ENCODE measurements at places on chromosomes 5 and 9.

DNA sequence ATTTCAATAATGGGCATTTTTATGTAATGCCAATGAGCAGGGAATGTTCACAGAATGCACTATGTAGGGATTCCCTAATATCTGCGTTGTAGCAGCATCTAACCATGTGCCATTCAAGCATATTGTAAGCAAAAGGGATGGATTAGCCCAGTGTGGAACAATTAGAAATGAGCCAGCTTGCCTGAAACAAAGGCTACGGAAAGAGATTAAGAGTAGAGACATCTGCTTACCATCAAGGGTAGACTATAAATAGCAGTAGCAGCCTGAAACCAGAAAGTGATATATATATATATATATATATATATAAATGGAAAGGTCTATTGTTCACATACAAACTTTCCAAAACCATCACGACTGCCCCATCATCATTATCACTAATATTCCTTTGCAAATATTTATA is 31.9 kb upstream of the CEP120 start:
- DNase-seq: no peak

DNA sequence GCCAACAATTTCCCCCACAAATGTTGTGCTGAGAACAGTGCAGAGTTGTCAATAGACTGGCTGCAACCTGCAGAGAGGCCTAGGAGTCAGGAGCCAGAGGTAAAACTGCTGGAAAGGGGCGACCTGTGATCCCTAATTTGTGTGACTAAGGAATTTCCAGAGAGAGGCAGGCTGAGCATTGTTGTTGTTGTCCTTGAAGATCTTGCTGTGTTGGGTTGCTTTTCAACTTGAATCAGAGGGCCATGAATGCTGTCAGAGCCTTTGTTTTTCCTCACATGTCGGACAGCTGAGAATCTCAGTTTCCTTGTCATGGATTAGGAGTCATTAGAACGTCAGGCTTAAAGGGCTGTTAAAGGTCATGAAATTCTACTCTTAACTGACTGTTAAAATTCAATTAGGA is 134.6 kb upstream of the ASTN2 start:
- no peak for DNase-seq

DNA sequence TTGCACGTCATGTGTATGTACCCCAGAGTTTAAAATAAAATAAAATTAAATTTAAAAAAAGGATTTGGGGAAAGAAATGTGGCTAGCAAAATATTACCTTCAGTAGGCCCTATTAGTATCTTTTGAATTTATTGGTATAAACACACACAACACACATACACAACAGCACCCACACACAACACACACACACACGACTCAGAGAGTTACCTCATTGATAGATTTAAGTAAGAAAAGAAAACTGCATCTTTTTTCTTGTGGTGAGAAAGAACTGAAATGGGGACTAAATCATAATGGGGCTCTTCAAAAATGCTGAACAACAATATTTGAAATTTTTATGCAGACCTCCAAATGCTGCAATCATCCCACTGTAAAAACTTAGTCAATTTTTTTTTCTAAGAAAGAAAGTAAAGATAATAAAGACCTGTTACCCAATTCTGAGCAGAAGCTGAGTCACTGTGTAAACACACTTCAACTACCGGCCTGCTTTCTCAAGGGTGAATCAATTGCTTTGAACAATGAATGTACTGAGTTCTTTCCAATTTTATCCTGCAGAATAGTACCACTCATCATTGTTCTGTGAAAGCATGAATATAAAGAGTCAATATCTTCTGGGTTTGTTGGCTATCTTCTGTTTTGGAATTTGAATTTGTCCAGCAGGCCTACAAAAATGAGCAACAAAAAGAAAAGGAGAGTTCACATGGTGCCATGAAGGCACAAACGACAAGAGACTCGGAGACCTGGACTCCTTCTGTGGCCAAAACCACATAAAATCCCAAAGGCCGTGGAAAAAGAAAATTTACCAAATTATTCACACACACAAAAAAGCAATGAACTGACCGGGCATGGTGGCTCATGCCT is 57.9 kb upstream of the CCNG1 start:
- DNase-seq: peak; percentile 15

DNA sequence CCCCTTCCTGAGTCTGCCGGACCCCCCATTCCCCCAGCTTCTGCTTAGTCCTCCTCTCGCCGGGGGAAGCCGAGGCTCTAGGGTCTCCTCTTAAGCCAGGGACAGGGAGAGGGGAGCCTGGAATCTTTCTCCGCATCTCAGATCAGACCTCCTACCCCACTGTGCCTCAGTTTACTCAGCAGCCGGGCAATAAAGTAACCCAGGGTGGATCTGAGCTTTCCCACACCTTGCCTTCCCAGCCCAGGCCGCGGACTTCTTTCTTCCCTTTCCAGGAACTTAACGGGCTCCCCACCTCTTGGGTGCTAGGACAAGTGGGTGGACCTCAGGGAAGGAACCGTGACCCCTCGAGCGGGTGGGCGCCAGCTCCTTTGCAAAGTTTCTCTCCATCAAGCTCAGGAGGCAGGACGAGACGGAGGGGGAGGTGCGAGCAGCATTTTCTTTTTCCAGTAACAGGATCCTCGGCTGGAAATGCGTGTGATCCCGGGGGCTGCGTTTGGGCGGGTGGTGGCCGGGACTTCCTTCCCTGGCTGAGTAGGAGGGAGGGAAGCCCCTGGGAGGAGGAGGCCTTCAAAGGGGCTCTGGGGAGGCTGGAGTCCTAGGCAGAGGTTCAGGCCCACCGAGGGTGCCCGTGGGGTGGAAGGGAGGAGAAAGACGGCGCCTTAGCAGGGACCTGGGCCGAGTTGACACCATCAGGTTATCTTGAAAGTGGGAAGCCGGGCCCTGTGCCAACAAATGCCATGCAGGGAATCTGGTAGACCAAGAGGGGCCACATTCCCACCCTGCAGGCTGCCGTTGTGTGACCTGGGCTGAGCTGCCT is 795 bp downstream of the DAB2IP start:
- DNase-seq: no peak

DNA sequence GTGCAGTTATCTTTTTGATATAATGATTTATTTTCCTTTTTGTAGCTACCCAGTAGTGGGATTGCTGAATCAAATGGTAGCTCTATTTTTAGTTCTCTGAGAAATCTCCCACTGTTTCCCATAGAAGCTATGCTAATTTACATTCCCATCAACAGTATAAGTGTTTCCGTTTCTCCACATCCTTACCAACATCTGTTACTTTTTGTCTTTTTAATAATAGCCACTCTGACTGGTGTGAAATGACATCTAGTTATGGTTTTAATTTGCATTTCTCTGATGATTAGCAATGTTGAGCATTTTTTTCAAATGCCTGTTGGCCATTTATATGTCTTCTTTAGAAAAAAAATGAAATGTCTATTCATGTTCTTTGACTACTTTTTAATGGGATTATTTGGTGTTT is 94.7 kb downstream of the SERINC5 start:
- DNase-seq: no peak

- DNase-seq: peak; percentile 66
These were observed 15.1 kb downstream of the IFNA1 start for GRCh38 chr9:21455320-21455719.
